Stimulated activated CD4-positive, alpha-beta T cell treated with anti-CD3 and anti-CD28 coated beads, Interleukin-1b, Interleukin-23, amount 100 ng/mL, for 48 hours (primary cell): ENCODE measurements at places on chromosomes 3 and 15.

DNA sequence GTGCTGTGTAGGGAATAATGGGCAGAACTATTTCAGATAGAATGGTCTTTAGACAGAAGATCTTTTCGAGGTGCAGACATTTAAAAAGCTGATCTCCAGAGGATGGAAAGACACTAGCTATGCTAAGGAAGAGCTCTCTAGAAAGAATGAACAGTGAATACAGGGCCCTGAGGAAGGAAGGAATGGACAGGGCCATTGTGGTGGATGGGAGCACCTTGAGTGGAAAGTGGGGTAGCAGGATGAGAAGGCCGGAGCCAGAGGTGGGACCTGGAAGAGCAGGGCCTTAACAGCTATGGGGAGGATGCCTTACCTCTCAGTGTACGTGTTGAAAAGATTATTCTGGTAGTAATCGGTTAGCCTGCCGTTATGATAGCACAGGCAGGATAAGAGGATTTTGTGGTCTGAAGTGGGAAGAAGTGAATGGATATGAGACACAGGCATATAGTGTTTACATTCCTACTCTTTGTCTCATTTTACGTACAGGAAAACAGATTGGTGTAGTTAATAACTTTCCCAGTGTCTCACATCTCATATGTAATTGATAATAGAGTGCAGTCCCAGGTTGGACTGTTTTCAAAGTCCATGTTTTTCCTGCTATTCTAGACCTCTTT is 172.4 kb downstream of the KLHL25 start:
- DNase-seq, result no peak

DNA sequence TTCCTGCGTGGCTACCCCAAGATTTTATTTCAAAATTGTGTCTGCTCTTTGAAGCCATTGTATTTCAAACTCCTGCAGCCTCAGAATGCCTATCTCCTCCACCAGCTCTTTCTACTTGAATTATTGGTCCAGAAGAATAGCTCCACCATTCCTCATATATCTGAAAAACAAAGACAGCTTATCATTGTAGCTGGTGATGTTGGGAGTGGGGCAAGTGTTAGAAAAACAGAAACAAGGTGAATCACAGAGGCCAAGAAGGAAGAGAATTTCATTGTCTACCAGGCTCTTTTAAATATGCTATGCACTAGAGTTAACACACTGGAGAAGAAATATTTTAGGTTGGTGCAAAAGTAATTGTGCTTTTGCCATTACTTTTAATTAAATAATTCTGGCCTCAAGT is 307.9 kb upstream of the ROPN1 start:
- no peak for DNase-seq

- no peak for DNase-seq
These were observed 2.0 kb upstream of the UBP1 start for GRCh38 chr3:33442190-33442589.

GRCh38 chr3:167723872-167724271 is 10.8 kb downstream of the PDCD10 start:
- DNase-seq, result no peak

DNA sequence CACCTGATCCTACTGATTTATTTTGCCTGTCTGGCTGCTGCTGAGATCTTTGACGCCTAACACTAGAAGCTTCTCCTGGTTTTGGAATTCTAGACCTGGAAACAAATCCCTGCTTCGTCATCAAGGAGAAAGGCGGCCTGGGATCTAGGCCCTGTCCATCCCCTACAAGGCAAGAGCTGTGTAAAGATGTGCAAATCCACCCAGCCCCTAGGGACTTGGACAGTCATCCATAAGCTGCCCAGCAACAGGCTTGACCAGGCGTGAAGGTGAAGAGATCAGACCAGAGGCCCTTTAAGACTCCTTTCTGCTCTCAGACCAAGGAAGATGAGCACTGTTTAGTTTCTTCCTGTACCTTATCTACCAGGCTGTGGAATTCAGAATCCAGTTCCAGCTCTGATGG is 32.2 kb downstream of the SLC41A3 start:
- no peak for DNase-seq

DNA sequence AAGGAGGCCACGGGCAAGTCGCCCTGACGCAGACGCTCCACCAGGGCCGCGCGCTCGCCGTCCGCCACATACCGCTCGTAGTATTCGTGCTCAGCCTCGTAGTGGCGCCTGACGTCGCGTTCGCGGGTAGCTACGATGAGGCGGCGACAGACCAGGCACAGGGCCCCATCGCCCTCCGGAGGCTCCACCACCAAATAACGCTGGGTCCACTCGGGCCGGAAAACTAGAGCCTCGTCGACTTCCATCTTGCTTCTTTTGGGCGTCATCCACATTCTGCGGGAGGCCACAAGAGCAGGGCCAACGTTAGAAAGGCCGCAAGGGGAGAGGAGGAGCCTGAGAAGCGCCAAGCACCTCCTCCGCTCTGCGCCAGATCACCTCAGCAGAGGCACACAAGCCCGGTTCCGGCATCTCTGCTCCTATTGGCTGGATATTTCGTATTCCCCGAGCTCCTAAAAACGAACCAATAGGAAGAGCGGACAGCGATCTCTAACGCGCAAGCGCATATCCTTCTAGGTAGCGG is at the start of gene EPM2AIP1:
Gene EPM2AIP1, minus strand, starts transcription at position 326 of the 520 bp plus-strand sequence. Its CDS starts 54 bp downstream, at position 272.
- DNase-seq, result no peak

DNA sequence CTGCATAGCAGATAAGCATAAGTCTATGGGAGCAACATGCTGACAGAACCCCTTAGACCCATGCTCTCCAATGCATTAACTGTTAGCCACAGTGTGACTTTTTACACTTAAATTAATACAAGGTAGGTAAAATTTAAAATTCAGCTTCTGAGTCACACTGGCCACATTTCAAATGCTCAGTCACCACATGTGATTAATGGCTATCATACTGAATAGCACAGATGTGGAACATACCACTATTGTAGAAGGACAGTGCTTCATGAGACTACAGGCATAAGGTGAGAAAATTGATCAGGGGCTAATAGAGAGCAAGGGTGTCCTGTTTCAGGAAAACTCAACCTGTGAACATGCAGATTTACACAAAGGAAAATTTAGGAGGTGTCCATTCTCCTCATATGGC is 357.0 kb upstream of the SEMA6D start:
- DNase-seq, result no peak

- no peak for DNase-seq
These were observed 74.4 kb upstream of the MDFIC2 start for GRCh38 chr3:70386846-70387245.

DNA sequence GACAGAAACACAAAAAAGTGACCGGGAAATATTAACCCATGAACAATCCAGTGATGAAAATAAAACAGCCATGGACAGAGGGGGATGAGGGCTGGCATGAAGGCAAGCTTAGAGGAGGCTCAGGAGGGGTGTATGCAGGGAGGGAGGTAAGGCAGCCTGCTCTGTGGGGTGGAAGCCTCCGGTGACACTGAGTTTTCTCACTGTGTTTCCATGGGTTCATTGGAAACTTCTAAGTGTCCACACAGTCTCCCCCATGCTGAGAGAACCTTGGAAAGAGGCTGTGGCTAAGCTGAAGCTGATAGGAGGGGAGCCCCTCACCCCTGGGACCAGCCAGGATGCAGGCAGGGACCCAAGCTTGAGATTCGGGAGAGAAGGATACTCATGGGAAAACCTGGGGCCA is 6.8 kb upstream of the SKOR1 start:
- no peak for DNase-seq

GRCh38 chr3:106880206-106880605 is 497.0 kb upstream of the CCDC54 start:
- no peak for DNase-seq

DNA sequence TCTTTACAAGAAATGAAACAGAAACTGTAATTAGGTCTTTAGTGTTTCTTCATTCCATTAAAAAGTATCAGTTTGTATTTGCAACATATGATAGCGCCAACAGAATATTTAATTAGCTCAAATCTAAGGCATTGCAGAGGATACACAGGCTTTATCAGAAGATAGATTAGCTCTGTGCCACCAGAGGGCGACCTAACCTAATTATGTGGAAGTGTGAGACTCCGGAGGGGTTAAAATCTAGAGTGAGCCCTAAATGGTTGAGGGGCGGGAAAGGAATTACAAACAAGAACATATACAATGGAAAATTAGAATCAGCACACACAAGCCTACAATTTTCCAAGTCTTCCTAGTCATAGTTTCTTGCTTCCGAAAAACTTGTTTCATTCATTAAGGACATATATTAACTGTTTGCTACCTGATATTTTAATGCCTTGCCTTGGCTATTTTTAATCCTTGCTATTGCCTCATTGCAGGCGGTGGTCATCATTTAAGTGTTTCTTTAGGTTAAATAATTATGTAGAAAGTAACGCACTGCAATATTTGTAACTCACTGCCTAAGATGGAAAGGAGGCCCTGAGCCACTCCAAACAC is 18.0 kb upstream of the RYR3 start:
- DNase-seq, result peak; percentile 43

- no peak for DNase-seq
These were observed at the start of gene DRD3 for GRCh38 chr3:114178770-114179368. TSS of gene DRD3 (minus strand) at chr3:114179052. CDS start at chr3:114171992, 7,060 bp downstream.

DNA sequence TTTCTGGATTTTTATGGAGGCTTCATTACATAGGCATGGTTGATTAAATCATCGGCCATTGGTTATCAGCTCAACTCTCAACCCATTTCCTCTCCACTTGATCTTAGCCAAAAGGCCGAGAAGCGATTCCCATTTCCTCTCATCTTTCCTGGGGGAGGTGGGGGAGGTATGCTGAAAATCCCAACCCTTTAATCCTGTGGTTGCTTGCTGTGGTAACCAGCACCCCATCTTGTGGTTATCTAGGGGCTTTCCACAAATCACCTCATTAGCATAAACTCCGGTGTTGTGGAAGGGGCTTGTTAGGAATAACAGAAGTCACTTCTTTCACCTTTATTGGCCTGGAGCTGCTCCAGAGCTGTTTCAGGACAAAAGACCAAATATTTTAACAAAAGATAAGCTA is 20.9 kb downstream of the PDE8A start:
- DNase-seq, result no peak

GRCh38 chr15:90750186-90750585 is 33.0 kb downstream of the BLM start:
- DNase-seq, result peak; percentile 24

DNA sequence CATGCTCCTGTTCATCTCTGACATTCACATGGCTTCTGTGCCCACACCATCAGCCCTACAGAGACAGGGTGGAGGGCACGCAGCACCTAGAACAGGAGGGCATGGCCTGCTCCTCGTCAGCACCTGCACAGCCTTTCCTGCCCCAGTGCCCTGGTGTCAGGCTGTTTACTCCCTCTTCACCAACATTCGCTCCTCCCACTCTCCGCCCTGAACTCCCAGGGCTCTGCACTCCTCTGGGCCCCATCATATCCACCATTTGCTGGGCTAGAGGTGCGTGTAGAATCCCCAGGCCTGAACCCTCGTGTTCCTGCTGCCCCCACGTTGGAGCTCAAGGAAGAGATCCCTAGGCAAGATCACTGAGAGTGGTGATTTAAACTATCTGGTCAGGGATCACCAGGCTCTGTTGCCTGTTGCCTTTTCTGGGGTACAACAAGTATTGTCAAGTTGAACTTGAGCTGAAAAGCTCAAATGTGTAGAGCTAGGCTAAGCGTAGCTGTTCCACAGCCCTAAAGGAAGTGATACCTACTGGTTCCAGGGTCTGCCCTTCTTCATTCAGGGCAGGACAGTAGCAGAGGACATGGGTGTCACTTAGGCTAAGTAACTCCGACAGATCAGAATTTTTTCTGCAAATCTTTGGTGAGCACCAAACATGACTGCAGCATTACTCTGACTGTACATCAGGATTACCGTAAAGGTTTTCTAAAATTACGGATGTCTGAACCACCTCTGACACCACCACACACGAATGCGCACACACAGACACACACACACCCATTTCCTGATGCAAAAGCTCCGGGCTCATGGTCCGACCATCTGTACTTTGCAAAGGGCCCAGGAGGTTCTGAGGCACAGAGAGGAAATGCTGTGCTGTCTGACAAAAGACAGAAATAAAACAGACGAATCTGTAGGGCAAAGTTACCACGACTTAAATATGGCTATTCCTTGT is 43.7 kb upstream of the GNB5 start:
- DNase-seq, result peak; percentile 35

DNA sequence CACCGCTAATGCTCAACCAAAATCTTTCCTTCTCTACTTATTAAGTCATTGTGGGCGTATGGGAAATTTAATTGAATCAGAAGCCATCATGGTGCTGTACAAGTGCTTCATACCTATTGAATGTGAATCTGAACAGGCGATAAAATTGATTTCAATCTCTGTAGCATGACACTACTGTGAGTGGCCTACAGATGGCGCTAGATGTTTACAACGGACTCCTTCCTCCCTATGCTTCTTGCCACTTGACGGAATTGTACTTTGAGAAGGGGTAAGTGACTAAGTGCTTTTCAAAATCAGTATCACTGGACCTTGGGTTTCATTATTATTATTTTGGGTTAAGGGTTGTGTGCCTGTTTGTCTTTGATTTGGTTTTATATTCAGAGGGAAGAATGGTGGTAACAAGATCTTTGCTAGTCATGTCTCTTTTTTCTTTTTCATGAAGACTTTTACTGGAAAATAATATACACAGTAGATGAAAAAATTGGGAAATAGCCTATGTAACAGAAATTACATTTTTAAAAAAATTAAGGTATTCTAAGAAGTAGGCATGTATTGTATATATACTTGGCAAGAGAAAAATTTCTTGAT is 35.4 kb downstream of the ACP3 start:
- DNase-seq, result peak; percentile 63

GRCh38 chr3:191521055-191521454 is 60.1 kb downstream of the PYDC2 start:
- no peak for DNase-seq
